Activated CD4-positive, alpha-beta T cell treated with anti-CD3 and anti-CD28 coated beads, Interleukin-2, amount 50 U/mL, for 4 hours (primary cell): ENCODE measurements at places on chromosomes 4 and X.
A peak's percentile ranks its signal among the peaks of the same experiment; 100 is the strongest.

DNA sequence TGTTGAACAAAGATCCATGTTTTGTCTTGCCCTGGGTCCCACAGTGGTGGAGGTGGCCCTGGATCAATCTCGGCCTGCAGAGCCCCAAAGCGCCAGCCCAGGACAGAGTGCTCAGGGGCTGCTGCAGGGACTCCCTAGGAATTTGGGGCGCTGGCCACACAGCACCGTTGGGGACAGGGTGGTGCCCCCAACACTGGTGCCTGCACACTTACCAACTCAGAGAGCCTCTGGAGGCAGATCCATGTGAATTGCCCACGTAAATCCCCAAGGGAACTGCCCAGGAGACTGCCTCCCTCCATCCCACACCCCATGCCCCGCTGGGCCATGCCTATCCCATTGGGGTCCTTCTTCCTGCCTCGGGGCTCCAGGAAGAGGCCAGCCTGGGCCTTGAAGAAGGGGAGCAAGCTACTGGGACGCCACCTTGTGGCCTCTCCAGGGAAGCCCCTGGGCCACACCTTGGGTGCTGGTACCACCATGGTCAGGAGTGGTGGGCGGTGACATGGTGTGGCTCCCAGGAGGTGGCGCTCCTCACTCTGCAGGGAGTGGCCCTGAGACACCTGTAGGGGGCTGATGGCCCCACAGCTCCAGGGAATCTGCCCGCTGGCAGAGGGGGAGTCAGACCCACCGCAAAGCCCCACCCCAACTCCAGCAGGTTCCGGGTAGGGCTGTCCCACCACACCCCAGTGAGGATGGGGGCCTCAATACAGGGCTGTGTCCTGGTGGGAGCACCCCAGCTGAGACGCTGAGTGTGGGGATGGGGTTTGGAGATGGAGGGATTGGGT lies 22.8 kb downstream of the CFAP99 start:
- DNase-seq = peak; percentile 58

DNA sequence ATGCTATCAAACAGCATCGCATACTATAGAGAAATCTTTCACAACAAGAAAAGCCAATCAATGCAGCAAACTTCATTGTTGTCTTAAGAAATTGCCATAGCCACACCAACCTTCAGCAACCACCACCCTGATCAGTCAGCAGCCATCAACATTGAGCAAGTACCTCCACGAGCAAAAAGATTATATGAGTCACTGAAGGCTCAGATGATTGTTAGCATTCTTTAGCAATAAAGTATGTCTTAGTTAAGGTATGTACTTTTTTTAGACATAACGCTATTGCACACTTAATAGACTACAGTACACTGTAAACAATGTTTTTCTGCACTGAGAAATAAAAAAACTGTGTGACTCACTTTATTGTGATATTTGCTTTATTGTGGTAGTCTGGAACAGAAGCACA lies 37.8 kb upstream of the FUNDC1 start:
- no peak for DNase-seq

DNA sequence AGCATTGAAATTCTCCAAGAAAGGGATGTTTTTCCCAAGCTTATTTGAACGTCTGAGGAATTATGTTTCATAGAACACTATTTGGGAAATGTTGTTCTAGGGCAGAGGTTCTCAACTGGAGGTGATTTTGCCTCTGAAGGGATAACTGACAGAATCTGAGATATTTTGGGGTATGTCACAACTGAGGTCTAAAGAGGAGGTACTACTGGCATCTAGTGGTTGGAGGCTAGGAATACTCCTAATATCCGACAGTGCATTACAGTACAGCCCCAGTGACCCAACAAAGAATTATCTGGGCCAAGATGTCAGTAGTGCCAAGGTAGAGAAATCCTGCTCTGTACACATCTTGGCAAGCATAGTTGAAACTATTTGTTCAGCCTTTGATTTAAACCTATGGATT lies 6.4 kb downstream of the HSPA4L start:
- no peak for DNase-seq

DNA sequence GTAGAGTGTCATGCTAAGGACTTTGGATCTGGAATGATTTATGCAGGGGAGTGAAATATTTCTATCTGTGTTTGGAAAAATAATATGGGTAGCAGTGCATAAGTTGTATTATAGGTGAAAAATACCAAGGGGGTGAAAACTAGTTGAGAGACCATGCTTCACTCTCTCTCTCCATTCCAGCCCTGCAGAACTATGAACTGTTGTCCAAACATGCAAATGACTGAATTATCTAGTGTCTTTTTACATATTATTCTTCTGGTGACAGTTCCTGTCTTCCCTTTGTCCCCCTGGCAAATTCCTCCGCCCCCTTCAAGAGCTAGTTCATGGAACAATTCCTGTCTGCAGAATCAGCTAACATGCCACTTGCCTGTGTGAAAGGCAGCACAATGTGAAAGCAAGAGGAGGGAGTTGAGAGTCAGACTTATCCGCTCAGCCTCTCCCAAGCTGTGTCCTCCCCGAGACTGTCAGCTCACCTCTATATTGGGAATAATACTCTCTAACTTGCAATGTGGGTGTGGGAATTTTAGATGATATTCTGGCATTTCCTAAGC lies 2.3 kb downstream of the PF4 start:
- no peak for DNase-seq

GRCh38 chr4:127069675-127070074 lies 563.1 kb upstream of the INTU start:
- no peak for DNase-seq

DNA sequence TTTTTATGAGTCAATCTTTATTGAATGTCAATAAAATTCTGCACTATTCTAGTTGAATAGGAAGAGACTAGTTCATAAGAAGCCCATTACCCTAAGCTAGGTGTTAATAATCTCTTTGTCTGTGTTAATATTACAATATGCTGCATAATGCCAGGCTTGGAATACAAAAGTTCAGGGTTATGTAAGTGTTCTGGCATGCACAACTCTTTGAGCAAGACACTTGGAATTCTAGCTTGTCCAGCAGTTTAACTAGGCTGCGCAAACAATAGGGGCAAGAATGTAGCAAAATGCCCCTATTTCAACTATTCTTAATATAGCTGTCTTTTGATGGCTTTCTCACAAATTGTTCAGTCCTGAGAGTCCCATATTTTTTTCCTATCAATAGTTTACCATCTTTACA lies 31.3 kb upstream of the ETNPPL start:
- DNase-seq = no peak

DNA sequence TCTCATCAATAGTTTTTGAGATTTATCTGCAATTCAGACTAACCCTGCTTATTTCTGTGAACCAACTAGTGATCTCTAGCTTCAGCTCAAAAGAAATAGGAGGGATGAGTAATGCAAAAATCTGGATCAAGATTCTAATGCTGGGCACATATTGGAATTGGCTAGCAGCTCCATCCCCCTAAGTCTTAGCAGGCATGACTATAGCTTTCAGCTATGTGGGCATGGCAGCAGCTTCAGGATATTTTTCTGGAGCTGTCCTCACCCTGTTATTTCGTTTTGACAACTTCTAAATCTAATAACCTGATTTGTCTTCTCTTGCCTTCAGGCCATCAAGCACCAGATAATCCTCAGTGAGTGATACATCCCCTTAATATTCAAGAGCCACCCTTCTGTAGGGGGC lies 50.8 kb upstream of the GNPDA2 start:
- no peak for DNase-seq

- DNase-seq = peak; percentile 49
Observed at GRCh38 chr4:128574706-128575105, 234.8 kb upstream of the JADE1 start.

DNA sequence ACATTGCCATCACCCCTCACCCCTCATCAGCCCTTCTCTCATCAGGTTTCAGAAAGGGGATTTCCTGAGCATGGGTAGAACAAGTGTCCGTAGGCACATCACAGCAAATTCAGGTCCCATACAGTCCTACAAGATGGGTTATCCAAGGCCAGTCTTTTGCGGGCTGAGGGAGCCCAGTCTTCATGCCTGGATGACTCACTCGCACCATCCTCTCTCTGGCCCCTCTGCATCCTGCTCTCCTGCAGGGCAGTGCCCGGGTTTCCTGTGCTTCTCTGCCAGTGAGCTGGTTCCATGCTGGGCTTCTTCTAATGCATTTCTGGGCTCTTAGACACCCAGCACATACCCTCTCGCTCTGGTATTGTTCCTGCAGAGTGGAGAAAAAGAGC lies 7.3 kb upstream of the INTS6L start:
- no peak for DNase-seq

- no peak for DNase-seq
Observed at GRCh38 chr4:142267101-142267500, 579.0 kb downstream of the INPP4B start.

- no peak for DNase-seq
Observed at GRCh38 chr4:181956512-181956911, 286.7 kb upstream of the TENM3 start.

GRCh38 chr4:24422644-24423043 lies 161.7 kb downstream of the DHX15 start:
- no peak for DNase-seq

- no peak for DNase-seq
Observed at GRCh38 chr4:88759039-88759894, 61.6 kb upstream of the NAP1L5 start.
